ENCODE measurements at places on chromosomes 2 and 18. TPM values are rescaled to one million over a fixed set of nuclear protein-coding genes. Genes with fewer than 3 reads are reported as not detected.

The MSTN gene
- total RNA-seq: 0.94 TPM

The STPG4 gene
- 0.78 TPM for total RNA-seq

The ZNF638 gene
- total RNA-seq: 399 TPM

The LIMS3 gene
- 2.3 TPM for total RNA-seq

The PLCL1 gene
- 26.0 TPM for total RNA-seq

The CROCC2 gene
- total RNA-seq: under 0.01 TPM

The DSC3 gene
- total RNA-seq: 0.78 TPM

The SFXN5 gene
- total RNA-seq: 27.5 TPM

The GNAL gene
- 49.8 TPM for total RNA-seq

The LBX2 gene
- not detected for total RNA-seq

The PSMA8 gene
- not detected for total RNA-seq

The TANC1 gene
- total RNA-seq: 8.9 TPM

The TTN gene
- total RNA-seq: 3.7 TPM

The SIX2 gene
- 0.16 TPM for total RNA-seq

The GALNT5 gene
- total RNA-seq: 0.16 TPM

The ZNF407 gene
- 31.4 TPM for total RNA-seq

The DQX1 gene
- not detected for total RNA-seq

The UBXN4 gene
- 90.8 TPM for total RNA-seq

The AQP12A gene
- not detected for total RNA-seq

The DYNAP gene
- total RNA-seq: not detected

The EPB41L3 gene
- 72.7 TPM for total RNA-seq

The FIGN gene
- 3.4 TPM for total RNA-seq

The SIX3 gene
- total RNA-seq: not detected

The SLC14A1 gene
- total RNA-seq: 4.1 TPM

The ANKAR gene
- total RNA-seq: 55.4 TPM

The CPLX4 gene
- not detected for total RNA-seq

The SP140 gene
- 1.1 TPM for total RNA-seq

The FAM228B gene
- 109 TPM for total RNA-seq

The STARD6 gene
- not detected for total RNA-seq

The REG3G gene
- total RNA-seq: not detected

The LAMA1 gene
- total RNA-seq: 15.1 TPM

The L3MBTL4 gene
- total RNA-seq: 20.4 TPM

The LNPK gene
- total RNA-seq: 67.1 TPM

The DCTN1 gene
- total RNA-seq: 97.2 TPM

The EVA1A gene
- 1.1 TPM for total RNA-seq

The AOX1 gene
- total RNA-seq: 0.94 TPM

The ST6GAL2 gene
- total RNA-seq: 148 TPM

The RAD51AP2 gene
- 0.47 TPM for total RNA-seq
